ENCODE measurements at places on chromosomes 6 and 20.

DNA sequence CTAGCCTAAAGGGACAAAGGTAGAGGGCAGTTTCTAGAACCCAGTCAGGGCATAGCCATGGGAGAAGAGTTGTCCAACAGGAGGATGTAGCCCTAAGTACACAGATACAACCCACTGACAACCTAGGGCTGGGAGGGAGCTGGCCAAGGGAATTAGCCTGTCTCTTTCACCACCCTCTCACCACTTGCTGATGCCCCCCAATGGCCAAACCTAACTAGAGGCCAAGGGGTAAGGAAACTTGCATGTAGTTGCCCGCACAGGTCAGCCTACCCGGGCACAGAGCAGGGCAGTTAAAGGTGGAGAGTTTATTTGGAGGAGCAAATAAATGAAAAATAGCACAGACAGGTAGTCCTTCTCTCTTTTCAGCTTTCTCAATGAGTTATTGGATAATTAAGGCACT lies 143.3 kb downstream of the LRFN2 start:
- DNase-seq: no peak

DNA sequence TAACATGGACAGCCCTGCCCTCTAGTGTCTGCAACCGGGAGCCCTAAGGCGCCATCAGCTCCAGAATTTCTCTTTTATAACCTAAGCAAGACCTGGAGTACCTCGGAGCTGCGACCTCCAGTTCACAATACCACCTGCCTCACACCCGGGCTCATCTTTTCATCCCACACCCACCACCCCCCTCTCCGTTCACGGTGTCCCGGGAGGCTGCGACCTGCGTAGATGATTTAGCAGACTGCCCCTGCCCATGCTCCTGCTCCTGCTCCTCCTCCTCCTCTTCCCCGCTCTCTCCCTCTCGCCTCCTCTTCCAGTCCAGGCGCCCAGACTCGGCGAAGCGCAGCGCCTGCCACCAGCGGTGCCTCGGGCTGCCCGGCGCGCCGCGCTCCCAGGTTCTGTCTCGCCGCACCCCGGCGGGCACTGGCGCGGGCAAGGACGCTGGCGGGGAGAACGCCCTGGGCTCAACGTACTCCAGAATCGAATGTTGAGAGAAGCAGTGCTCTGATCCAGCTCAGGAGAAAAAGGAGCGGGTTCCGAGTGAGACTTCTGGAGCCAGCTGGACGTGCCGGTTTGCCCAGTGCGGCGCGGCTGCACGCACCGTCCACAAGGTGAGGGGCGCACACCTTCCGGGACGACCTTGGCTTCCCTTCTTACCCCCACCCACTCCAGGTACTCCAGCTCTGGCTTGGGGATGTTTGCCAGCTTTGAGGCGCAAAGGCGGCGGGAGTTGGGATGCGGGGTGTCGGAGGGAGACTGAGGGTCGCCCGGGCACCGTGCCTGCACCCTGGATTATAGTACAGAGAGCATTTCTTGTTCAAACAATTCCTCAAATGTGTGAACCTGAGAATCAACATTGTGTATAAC lies at the start of gene HTR1E:
Gene HTR1E, plus strand, starts transcription at position 310 of the 861 bp plus-strand sequence. CDS start 77,807 bp downstream, outside the sequence.
- no peak for DNase-seq

DNA sequence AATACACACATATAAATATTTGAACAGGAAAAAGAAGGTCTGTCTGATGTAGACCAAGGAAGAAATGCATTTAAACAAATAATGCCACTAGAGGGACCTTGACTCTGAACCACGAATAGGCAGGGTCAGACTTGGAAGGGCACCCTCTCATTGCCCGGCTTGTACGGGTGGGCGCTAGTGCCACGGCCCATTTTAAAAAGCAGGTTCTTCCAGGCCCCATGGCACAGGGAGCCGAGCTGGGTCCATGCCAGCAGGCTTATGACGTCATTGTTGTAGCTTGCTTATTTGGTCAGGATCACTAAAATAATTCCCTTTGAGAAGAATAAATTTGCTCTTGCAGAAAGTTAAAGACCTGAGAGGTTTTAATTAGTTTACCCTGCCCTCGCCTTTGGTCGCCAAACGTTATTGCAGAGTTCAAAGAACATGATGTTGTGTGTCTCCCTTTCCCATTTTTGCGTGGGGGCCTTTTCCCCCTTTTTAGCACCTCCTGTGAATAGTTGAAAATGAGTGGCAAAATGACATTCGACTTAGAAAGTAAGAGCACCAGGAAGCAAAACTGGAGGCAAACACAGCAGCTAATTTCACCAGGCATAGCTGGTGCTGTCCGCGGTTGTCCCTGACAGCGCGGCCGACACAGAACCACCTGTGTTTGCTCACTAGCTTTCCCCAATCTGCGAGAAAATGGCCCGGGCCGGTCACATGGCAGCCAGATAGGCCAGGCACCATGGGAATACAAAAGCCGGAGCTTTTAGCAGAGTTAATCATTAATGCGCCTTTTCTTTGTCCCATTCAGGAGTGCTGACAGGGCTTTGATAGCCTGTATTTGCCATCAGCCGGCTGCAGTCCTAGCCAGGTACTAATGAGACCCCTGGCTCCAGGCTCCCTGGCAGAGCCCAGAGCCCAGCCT lies 93.8 kb downstream of the FOXA2 start:
- DNase-seq: no peak

DNA sequence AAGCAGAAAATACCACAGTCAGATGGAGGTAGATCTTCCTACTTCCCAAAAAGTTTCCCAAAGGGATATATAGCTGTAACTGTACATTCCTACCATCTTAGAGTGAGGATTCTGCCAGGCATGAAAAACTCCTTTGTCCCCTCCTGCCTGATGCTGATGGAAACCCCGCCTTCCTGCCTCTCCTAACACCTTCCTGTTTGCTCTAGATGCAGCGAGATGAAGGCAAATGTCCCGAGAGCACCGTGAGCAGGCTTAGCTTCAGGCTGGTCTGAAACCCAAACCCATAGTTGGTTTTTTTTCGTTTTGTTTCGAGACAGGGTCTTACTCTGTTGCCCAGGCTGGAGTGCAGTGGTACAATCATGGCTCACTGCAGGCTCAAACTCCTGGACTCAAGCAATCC lies 55.6 kb downstream of the MYB start:
- DNase-seq: no peak

DNA sequence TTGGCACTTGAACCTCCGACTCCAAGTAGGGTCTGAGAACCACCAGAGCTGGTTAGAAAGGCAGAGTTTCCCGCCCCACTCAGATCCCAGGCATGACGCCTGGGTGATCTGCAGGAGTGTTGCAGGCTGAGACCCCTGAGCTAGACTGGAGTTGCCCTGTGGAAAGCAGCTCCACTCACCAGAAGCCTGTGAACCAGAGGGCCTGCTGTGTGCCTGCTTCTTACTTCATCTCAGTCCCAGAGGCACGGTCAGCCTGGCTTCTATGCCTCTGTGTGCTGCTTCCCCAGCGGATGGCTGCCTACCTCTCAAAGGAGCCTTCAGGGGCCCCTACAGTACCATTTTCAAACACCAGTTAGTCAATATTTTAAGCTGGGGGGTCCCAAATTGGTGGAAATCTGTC lies 15.6 kb upstream of the CCN6 start:
- DNase-seq: no peak

DNA sequence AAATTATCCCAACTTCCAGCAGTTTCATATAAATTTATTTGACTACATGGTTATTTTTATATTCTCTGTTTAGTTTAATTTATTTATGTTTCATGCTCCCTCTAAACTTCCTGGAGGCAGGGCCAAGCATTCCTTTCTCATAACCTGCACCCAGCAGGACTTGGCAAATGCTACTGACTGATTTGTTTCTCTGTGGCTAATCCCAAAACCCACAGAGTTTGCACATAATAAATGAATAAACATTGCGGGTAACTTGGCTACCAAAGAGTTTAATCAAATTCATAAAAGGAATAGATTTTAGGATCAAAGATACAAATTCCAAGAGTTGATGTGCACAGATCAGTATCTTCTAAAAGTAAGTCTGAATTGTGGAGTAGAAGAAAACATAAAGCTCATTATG lies 239.5 kb downstream of the SLC35F1 start:
- no peak for DNase-seq

DNA sequence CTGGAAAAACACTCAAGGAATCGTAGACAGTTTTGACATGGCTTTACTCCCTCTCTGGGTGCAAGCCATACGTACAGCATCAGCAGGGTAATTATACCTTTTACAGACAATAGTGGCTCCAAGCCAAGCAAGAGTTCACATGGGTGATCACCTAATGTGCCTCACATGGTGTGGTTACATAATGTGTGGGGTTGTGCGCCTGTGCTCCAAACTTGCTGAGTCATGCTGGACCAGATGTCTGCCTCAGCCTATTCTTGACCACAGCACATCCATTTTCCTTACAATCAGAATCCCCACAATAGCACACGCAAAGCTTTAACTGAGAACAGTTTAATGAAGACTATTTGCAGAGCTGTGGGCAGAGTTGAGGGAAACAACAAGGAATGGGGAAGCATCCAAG lies 74.5 kb downstream of the ALDH8A1 start:
- no peak for DNase-seq

DNA sequence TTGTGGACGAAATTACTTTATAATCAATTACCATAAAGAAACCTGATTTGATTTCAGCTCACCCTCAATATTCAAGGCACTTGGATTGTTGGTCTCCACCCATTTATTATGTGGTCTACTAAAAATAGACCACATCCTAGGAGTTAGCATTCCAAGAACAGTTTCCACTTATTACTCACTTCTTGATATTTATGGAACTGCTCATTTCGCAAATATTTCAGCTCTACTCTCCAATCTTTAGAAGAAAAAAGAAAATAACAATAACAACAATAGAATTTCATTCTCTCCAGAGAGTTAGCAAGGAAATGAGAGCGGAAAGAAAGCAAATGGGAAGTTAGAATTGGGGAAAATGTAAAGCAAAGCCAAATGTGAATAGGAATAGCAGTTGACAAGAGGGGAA lies 26.2 kb upstream of the HDAC2 start:
- no peak for DNase-seq

GRCh38 chr6:2186516-2186915 lies 58.9 kb downstream of the GMDS start:
- DNase-seq: no peak

- DNase-seq: no peak
Measured at GRCh38 chr20:1185790-1186334, 1.1 kb upstream of the TMEM74B start.

- no peak for DNase-seq
Measured at GRCh38 chr6:39881851-39882530, 52.3 kb downstream of the MOCS1 start.

DNA sequence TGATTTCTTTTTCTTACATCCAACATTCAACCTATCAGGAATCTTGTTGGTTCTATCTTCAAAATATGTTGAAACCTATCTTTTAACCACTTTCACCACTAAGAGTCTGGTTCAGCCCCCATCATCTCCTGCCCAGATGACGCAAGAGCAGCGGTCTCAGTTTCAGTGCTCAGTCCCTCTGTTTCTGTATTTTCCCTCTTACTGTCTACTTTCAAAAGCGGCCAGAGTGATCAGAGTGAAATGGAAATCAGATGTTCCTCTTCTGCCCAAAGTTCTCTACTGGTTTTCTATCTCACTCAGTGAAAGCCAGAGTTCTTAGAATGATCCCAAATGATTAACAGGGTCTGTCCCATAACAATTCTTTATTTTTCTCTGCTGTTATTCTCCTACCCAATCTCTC lies 147.9 kb upstream of the PDE7B start:
- no peak for DNase-seq

DNA sequence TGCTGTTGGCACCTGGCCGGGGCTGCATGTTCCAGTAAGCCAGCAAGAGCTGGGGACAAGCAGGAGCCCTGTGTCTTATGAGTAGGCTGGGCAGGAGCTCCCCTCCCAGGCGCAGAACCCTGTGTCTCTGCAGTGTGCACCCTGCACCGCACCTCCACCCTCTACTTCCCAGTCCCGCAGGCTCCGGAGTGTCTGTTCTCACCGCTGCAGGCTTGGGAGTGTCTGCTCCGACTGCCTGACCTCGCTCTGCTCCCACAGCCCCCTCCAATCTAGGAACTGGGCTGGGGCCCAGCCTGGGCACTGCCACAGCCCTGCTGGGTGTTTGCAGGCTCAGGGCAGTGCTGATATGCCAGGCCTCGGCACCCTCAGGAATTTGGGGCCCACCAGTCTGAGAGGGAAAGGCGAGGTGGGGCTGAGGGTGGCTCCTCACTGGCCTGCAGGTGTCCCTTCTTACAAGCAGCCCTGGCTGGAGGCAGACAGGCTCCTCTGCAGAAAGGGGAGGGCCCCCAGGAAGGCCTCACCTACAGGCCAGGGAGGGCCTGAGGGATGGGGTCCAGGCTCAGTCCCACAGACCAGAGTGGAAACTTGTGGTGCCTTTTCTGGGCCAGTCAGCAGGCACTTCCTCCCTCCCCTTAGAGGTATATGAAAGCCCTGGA lies 871.6 kb upstream of the GJE1 start:
- DNase-seq: no peak

DNA sequence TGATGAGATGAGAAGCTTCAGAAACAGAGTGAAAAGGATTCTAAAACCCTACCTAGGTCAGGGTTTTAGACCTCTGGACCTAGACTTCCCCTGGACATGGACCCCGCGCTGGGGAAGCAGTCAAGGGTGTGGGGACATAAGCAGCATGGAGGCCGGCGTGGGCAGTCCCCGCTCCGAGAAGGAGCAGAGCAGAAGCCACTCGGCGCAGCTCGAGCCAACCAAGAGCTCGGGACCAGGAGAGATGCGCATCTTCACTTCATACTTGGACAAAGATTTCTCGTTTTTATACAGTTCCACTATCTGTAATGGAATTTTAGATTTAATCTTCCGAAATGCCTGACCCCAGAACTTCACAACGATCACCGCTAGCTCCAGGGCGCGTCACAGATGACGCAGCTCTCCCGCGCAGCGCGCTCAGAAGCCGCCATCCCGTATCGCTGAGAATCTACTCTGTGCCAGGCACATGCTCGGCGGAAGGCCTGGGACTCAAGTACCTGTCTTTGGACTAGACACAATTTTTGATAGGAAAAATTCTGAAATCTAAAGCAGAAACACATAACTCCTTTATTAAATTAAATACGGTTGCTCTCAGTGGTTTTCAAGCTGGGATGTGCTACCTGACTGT lies 60.3 kb downstream of the WDR27 start:
- no peak for DNase-seq

DNA sequence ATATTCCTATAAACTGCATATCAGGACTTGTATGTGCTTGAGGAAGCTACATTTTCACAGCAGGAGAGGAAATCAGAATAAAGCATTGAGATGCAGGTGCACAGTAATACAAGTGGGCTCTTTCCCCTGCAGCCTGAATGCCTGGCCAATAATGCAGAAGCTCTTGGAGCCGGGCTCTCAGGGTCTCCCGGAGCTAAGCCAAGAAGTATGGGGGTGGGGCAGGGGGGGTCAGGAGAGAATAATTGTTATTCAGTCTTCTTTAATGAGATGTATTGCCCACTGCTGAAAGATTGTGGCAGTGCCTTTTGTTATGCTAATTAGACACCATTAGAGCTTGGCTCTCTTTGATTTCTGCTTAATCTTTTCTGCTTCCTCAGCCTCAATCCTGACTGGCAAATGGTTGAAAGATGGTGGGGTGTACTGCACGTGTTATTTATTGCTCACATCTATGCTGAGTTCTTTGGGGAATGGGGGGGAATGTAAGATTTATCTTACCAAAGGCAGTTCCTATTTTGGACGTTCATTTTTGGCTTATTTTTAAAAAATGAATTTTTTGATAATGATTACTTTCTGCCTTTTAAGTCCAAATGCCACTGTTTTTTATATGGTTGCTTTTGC lies 407.6 kb upstream of the SOX4 start:
- no peak for DNase-seq

All from stimulated activated CD8-positive, alpha-beta memory T cell treated with anti-CD3 and anti-CD28 coated beads, Interleukin-7, amount 100 ng/mL, for 1 hour (primary cell).